ENCODE measurements at places on chromosomes 5 and 9.

DNA sequence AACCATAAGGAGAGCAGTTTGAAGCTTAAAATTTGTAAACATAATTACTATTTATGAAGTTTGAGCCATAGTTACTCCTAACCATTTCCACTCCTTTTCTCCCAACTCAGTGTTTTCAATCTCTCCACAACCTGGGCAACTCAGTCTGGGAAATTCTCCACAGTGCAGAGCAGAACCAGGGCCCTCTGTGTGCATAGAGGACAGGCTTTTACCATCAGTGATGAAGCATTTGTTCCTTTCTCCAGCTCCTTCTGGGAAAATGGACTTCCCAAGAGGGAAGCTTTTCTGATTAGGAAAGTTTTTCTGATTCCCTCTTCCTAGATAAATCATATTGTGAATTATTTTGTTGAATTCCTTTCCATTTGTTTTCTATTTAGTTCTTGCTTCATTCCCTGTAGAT, 132.3 kb upstream of the MPDZ start:
- DNase-seq, result no peak

DNA sequence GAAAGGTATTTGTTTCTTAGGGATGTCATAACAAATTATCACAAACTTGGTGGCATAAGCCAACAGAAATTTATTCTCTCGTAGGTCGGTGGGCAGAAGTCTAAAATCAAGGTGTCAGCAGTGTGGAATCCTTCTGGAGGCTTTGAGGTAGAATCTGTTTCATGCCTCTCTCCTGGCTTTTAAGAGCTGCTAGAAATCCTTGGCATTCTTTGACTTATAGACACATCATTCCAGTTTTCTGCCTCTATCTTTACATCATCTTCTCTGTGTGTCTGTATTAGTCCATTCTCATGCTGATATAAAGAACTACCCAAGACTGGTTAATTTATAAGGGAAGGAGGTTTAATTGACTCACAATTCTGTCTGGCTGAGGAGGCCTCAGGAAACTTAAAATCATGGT, 488.1 kb upstream of the PAPPA start:
- DNase-seq, result no peak

GRCh38 chr9:123327697-123328100, 28.3 kb upstream of the CRB2 start:
- DNase-seq, result no peak

DNA sequence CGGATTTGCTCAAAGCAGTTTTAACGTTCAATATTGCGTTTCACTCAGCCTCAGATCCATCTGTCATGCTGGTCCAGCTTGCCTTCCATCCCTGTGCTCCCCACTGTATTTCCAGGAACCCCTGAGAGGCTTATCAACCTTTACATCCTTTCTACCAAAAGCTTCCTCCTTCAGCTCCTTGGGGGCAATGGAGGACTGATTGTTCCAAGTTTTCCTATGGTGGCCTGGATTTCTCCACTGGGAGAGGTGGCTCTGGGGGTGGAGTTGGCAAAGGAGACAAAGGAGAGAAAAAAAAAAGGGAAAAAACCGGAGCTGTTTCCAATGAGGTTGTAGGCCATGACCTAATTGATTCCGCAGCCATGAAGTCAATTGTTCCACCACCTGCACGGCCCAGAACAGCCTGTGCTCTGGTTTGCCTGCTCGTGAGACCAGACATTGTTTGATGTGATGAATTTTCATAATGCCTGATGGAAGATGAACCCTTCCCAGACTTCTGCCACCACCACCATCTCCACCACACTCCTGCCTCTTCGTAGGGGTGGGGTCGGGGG, 54.1 kb downstream of the ABLIM3 start:
- DNase-seq, result no peak

GRCh38 chr9:91086657-91087461, 274.9 kb downstream of the AUH start:
- no peak for DNase-seq

- no peak for DNase-seq
Observed at GRCh38 chr9:4228606-4229005, 71.3 kb downstream of the GLIS3 start.

GRCh38 chr9:22969350-22969979, 522.8 kb downstream of the DMRTA1 start:
- DNase-seq, result no peak

DNA sequence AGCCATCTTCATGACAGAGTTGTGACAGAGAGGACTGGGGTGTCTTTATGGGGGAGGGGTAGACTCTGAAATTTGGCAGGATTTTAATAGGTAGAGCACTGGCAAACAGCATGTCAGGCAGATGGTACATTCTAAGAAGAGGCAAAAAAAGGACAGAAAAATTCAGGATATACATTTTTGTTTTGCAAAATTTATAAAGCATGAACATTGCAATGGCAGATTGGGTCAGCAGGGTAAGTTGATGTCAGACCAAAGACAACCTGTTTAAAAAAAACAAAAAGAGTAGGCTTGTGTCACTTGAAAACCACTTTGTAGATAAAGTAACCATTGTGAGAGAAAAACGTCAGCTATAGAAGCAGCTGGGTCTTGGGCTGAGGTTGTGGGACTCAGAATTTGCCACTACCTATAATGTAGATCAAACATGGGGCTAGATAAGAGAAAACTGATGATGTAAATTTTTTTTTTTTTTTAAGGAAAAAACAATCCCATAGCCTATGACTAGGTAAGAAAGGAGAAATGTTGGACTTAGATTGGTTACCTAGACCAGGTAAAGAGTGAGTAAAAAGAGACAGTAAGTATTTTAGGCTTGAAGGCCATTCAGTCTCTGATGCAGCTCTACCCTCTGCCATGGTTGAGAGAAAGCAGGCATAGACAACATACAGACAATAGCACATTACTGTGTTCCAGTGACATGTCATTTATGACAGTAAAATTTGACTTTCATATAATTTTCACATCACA, 8.3 kb downstream of the CAMK4 start:
- DNase-seq, result no peak

DNA sequence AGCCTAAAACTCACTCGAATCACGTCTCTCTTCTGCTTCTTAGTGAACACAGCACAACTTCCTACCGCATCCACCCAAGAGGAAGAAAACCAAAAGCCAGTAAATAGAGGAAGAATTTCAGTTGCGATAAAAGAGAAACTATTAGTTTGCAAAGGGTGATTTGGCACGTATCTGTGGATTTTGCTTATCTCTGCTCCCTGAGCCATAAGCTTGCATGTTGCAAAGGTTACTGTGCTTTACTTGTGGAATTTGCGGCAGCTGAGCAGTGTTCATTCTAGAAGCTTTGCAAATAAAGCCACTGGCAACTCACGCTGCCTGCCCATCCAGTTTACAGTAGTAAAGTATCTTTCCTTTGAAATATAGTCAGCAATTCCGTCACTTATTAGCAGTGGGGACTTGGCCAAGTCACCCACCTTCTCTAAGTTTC, 149.0 kb upstream of the PCA3 start:
- no peak for DNase-seq

DNA sequence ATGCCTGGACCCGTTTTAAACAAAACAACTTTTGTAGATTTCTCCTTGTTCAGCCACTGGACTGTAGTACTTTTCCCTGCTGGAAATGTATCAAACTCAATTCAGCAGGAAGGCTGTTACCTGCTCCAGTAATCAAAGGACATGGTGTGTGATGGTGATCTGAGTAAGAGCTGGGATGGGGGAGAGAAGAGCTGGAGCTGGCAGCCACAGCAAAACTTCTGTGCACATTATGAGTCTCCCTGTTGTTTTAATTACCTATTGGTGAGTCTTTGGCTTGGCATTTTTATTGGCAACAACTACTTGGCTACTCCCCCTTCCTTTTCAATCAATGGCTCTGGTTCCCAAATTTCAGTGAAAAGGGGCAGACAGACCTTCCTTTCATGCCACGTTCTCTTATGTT, 9.7 kb downstream of the NREP start:
- DNase-seq, result no peak

- no peak for DNase-seq
Observed at GRCh38 chr9:119318371-119318770, 50.9 kb downstream of the BRINP1 start.

DNA sequence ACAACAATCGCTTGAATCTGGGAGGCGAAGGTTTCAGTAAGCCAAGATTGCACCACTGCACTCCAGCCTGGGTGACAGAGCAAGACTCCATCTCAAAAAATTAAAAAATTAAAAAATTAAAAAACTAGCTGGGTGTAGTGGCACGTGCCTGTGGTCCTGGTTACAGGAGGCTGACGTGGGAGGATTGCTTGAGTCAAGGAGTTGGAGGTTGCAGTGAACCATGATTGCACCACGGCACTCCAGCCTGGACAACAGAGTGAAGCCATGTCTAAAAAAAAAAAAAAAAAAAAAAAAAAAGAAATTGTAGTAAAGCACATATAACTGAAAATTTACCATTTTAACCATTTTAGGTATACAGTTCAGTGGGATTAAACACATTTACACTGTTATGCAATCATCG, 13.1 kb upstream of the CCIN start:
- DNase-seq, result no peak

GRCh38 chr5:15425766-15426165, 74.2 kb upstream of the FBXL7 start:
- no peak for DNase-seq

DNA sequence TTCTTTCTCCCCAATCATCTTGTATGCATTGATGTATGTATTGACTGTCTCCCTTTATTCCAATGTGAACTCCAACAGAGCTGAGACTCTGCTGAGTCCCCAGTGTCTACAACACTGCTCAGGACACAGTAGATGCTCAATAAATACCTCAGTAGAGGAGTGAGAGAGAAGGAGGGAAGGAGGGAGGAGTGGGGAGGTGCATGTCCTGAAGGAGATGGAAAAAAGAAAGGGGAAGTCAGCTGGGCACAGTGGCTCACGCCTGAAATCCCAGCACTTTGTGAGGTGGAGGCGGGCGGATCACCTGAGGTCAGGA, 2.9 kb upstream of the PHF2 start:
- DNase-seq, result no peak

GRCh38 chr9:131679261-131680020, 60.4 kb downstream of the RAPGEF1 start:
- no peak for DNase-seq

DNA sequence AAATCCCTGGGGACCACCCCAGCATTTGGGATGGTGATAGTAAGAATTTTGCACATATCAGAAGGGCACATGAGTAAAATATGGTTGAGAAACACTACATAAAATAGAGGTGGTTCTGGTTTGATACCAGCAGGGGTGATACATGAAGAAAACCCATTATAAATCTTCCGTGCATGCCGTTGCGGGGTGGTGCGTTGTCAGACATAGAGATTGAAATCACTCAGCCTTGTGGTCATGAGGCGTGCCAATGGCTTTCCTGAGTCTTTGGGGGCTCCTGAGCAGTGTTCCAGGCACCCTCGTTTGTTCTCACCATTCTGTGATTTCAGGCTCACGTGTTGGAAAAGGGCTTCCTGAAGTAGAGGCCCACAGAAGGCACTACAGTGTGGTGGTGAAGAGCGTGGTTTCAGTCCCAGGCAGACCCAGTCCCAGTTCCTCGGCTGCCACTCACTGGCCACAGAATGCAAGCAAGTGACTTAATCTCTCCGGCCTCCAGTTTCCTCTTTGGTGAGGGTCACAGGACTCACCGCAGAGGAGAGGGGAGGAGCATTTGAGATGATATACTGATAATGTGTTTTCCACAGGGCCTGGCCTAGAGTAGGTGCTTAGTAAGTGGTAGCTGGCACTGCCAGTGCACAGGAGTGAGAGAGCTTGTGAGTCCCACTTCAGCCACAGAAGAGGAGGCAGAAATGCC, 20.5 kb upstream of the GLRX start:
- DNase-seq, result peak; percentile 35

DNA sequence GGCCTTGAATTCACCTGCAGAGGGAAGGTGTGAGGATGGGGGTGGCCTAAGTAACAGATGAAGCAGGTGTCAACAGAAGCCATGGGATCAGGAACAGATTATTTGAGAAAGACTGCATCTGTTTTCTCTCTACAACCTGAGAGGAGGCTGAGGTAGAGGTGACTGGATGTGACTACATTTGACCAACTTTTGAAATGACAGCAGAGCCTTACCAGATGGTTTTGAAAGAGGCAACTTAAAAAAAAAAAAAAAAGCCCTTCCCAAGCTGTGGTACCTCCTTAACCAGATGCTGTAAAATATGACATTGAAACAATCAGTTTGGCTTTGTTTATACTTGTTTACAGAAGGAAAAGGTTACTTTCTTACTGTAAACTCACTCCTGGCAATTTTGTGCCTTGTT, 108.6 kb downstream of the TRIO start:
- DNase-seq, result no peak

DNA sequence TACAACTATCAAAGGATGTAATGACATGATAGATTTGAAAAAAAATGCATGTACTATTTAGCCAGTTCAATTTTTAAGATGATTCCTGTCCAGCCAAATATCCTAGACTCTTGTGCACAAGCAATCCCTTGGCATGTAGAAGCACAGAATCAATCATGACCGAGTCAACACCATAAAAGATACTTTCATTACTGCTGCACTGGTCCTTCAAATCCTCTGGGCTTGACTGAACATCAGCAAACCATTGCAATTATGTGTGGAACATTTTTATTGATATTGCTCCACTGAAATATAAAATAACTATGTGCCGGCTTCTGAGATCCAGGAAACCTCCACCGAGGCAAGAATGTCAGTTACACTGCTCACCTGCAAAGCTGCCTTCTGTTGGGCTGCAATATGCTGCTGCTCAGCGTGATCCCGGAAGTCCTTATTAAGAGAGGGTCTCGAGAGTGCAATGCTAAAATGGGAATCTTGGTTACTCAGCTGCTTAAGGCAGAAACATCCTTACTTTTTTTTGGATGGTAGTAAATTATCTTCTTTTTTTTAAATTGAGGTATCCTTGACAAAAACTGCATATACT, 28.7 kb downstream of the INIP start:
- DNase-seq, result no peak

DNA sequence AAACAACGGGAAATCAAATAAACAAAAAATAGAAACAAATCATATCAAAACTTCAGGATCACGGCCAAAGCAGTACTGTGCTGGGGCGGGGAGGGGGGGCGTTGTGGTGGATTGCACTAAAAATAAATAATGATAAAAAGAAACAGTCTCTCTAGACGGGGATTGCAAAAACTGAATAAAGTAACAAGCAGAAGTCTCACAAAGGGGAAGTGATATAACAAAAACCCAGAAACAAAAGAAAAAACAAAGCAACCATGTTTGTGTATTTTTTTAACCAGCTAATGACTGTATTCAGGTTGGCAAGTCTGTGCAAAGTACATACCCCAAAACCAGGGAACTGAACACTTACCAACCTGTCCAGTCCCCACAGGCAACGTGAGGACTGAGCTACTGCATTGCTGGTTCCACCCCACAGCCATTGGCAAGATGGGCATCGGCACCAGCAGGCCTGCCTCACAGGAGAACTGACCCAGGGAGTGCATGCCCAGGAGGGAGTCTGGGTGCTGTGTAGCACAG, 24.1 kb downstream of the BICD2 start:
- DNase-seq, result no peak

Measured in activated CD4-positive, alpha-beta T cell treated with anti-CD3 and anti-CD28 coated beads, Interleukin-2, amount 50 U/mL, for 24 hours (primary cell).